ENCODE measurements at places on chromosomes 3 and 15.

DNA sequence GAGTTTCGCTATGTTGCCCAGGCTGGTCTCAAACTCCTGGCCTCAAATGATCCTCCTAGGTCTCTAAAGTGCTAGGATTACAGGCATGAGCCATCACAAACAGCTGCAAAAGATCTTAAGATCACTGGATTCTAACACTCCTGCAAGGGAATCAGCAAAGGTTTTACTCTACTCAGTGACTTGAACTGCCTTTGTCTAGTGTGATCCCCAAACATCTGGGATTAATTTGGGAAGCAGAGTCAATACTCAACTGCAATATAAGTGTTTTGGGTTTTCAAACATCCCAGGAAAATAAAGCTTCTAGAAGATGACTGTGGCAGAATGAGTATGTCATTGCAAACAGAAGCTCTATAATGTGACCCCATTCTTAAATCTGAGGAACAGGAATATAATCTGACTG lies 7.2 kb downstream of the SPG21 start:
- no peak for DNase-seq

- DNase-seq, result no peak
Measured at GRCh38 chr15:31605467-31605931, 278.9 kb downstream of the KLF13 start.

GRCh38 chr3:130760922-130761321 lies 14.3 kb upstream of the PIK3R4 start:
- DNase-seq, result no peak

GRCh38 chr3:119468041-119468440 lies 722 bp upstream of the POGLUT1 start:
- no peak for DNase-seq

DNA sequence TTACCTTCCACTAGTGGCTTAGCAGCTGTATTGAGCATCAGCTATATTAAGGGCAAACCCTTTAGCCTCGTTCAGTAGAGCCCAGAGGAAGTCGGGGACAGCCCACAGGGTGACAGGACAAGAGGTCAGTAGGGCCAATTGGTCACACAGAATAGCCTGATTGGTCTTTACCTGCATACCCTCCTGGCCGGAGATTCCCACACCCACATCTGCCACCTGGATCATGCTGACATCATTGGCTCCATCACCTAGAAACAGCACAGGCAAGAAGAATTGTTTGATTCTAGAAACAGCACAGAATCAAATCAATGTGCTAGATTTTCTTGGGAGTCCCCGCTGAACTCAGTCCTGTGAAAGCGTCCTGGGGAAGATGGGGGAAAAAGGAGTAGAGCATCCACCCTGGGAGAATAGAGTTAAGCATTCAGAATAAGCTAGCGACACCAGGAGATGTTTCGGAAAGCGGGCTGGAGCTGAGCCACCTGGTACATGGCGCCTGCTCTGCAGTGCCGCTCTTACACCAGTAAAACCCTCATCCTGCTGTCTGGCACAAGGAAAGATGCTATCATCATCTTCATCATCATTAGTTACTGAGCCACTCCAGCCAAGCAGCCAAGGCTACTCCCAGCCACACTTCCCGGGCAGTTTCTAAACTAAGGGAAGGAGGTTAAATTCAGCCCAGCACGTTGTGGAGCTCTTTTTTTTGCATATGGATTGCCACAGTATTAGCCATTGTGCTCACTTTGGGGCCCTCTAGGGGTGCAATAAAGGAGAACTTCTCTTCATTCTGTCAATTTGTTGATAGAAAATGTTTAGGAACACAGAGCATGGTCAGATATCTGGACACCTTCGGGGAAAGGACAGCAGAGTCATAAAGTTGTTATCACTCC lies 171.3 kb downstream of the ATP10A start:
- DNase-seq, result no peak

DNA sequence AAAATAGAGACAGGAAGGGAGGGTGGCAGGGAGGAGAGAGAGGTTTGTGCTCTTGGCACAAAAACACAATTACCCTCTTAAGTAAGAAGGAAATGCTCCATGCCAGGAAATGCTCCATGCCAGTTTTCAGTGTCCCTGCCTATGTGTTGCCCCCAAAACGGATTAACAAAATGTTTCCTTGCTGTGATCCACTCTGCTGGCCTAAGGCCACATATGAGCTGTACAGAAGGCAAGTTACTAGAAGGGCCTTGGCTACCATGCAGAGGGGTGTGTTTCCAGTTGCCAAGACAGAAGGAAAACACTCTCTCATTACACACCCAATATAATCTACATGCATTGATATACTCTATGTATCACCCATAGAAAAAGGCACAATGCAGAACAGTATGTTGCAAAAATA lies 98.2 kb upstream of the PTPRG start:
- DNase-seq, result no peak

DNA sequence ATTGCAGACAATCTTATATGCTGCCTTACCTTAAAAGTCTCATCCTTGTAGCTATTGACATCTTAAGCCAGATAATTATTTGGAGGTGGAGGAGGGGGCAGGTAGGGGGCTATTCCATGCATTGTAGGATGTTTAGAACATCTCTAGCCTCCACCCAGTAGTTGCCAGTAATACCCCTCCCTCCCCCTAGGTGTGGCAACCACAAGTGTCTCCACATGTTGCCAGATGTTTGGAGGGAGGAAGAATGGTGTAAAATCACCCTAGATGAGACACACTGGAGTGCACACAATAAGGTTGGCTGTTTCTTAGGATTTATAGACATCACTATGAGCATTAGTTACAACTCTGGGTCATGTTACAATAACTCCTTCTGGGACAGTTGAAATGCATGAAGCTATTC lies 27.4 kb downstream of the GORASP1 start:
- no peak for DNase-seq

- DNase-seq, result no peak
Measured at GRCh38 chr15:75104804-75105557, 81.6 kb downstream of the PPCDC start.

DNA sequence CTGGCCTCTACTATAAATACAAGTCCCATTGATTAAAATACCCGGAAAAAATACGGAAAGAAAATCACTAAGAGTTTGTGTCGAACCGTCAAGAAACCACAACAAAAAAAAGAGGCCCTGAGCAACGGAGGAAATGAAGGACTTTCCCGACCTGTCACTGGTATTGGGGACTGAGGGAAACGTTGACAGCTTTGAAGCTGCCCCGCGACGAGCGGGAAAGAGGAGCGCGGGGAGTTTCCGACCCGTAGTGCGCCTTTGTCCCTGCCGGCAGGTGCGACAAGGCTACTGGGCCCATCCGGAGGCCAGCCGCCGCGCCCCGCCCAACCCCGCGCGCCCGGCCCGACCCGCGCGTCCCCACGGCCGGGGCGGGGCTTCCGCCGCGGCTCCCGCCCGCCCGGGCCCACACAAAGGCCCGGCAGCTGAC lies 416 bp downstream of the PBRM1 start:
- no peak for DNase-seq

DNA sequence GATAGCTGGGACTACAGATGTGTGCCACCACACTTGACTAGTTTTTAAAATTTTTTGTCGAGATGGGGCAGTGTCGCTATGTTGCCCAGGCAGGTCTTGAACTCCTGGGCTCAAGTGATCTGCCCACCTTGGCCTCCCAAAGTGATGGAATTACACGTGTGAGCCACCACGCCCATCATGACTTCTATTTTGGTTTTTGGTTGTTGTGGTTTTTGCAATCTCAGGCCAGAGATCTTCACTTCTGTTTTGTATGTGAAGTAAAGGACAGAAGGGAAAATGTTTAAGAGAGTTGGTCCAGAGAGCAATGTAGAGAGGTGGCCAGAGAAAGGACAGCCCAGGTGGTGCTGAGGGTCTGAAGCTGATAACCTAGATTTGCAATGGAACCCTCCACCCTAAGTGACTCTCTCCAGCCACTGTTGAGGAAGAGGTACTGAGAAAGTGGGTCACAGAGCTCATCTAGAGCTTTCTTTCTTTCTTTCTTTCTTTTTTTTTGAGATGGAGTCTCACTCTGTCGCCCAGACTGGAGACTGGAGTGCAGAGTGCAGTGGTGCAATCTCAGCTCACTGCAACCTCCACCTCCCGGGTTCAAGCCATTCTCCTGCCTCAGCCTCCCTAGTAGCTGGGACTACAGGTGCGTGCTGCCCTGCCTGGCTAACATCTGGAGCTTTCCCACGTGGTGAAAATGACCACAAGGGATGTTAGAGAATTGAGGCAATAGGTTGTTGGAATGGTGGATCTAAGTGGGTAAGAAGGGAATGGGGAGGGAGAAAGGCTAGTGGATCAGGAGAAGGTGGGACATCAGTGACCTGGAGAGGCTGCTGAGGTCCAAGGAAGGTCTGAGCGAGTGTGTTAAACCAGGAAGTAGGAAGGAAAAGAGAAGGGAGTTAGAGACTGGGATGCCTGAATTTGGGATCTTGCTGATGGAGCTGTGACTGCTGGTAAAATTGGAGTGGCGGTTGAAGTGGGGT lies 22.4 kb upstream of the SEMA4B start:
- no peak for DNase-seq

DNA sequence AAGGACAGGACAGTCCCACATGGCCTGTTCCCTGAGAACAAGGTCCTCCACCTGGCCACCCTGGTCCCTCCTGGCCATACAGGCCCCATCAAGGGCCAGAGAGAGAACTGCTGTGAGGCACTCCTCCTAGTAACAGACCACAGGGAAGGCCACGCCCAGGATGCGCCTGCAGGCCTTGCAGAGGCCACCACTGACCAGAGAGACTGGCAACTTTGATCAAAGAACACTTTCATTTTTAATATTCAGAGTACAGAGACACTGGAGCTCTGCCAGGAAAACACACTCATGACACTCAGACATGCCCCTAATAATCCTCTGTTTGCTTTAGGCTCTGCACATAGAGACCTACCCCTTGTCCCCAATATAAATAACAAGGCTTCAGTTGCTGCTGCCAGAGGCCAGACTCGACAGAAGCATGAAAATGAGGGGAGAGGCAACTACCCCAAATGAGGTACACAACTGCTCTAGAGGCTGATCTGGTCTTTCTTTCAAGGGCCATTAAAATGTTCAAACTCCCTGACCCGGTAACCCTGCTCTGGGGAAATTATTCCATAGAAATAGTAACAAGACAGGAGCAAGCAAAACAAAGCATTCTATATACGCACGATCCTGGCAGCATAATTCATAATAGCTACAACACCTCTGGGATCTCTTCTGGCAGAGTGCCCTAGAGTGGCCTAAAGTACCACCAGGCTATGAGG lies 44.8 kb downstream of the CCDC12 start:
- no peak for DNase-seq

DNA sequence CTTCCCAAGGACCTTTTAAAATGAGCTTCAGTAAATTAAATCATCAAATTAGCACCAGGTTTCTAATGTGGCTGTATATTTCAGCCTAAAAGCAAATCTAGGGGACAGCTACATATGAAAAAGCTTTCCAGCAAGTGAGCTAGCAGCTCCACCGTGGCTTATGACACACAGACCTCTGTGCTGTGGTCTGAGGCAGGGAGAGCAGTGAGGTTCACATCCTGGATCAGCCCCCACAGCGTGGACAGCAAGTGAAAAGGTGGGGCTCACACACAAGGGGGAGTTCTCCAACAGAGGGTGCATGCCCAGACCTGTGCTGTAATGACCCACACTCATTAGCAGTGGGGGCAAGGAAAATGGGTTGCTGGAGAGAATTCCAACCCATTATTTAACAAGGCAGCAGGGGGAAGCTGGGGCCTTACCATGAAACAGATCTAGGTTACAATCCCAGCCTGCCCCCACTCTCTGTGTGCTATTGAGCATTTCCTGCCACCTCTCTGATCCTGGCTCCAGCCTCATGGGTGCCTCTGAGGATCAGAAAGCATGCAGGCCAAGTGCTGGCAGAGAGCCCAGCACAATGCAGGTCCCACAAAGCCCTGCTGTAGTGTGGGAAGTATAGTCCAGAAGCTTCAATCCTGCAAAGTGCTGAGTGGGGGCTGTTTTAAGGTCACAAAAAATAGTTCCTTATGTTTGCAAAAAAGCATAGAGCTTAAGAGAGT lies 48.2 kb downstream of the RASGRF1 start:
- DNase-seq, result no peak

DNA sequence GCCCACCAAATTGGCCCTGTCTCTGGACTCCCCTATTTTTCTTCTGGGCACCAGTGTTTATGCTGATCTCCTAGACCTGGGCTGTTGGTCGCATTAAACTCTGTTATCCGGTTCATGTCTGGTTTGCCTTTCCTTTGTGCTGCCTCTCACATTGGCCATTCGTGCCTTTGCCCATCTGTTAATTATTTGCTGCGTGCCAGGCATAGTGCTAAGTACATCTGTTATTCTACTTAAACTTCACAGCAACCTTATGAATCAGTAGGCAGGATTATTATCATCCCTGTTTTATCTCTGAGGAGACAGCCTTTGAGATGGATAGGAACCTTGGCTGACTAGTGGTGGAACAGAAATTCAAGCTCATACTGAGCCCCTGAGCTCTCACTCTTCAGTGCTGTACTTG lies 76.0 kb downstream of the THSD4 start:
- DNase-seq, result no peak

- DNase-seq, result no peak
Measured at GRCh38 chr15:57343048-57343447, 33.3 kb upstream of the CGNL1 start.

DNA sequence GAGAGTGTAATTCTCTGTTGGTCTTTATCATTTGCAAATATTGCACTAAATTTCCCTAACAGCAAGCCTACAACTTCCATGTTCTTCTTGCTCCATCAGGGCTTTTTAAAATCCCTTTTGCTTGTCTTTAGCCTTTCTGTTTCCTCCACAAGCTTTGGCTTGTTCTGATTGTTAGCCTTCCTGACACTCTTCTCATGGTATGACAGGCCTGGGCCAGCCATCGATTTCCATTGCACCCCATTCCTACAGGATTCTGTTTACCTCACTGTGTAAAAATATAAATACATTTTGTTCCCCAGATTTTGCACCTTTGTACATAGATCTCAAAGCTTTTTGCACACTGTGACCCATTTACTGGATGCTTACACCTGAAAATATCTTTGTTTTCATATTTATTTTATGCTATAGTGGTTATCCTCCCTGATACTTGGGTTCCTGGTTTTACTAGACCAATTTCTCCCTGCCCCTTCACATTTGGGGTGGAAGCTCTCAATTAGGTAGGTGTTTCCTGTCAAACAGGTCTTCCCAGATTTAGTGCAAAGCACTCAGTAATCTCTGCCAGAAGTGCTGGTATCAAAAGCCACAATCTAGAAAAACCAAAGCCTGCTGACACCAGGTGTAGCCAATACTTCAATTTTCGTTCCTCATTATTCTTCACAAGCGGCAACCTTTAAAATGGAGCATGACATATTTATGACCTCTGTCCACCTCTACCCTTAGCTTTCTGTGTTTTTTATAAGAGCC lies 57.9 kb upstream of the PPP2R3A start:
- no peak for DNase-seq

- no peak for DNase-seq
Measured at GRCh38 chr15:81018197-81018596, 17.5 kb downstream of the TLNRD1 start.

- no peak for DNase-seq
Measured at GRCh38 chr3:135896613-135897012, 68.9 kb upstream of the PPP2R3A start.
